ENCODE measurements at places on chromosomes 6 and 20.

DNA sequence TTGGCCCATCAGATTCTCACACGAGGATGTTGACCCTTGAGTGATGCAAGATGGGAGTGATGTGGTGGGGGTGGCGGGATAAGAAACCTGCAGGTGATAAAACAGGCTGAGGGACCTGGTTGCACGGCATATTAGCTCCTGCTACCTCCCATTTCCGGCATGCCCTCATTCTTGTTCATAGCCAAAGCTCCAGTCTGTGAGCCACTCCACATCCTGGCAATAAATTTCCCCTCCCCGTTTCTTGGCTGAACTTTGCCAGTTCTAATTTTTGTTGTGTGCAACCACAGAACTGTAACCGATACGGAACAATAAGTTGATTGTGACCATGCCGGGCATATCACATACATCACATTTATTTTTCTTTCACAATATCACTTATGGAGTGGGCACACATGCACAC is 41.6 kb upstream of the NFATC2 start:
- DNase-seq: no peak

GRCh38 chr20:1855109-1855508 is 40.1 kb upstream of the SIRPA start:
- DNase-seq: no peak

DNA sequence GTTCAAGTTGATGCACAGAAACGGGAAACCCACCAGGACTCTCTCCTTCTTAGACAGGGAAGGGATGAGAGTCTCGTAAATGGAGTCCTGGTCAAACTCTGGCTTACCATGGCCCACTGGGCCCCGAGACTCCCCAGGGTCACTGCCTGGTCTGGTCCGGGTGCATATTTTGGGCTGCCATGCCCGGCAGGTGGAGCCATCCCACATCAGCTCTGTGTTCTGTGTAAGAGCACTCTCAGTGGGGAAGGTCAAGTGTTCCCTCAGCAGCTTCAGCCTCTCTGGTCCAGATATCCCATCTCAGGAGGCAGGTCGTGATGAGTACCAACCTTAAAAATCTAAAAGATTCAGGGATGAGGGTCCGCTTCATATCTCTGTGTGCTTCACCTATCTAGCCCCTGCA is 138.8 kb downstream of the EDN3 start:
- no peak for DNase-seq

DNA sequence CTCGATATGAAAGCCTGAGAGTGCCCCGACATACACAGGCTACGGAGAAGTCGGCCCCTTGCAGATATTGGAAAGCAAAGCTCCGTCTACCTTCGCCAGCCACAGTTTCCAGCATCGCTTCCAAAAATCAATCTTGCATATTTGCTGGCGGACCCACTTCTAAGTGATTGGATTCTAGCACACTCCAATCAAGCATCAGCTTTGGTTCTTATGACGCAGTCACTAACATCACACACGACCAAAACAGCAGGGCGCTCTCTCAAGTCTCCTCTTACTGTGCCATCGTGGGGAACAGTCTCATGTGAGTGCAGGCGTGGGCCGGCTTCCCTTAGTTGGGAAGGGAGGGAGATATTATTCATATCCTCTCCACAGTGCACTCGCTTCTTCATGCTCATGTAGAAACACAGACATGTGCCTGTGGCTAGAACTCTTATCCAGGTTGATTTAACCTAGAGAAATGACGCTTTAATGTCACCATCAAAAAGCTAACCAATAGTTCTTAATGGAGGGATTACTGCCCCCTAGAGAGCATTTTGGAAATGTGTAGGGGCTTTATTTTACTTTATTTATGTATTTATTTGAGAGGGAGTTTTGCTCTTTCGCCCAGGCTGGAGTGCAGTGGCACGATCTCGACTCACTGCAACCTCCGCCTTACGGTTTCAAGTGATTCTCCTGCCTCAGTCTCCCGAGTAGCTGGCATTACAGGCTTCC is 229.8 kb downstream of the SOD2 start:
- DNase-seq: no peak

DNA sequence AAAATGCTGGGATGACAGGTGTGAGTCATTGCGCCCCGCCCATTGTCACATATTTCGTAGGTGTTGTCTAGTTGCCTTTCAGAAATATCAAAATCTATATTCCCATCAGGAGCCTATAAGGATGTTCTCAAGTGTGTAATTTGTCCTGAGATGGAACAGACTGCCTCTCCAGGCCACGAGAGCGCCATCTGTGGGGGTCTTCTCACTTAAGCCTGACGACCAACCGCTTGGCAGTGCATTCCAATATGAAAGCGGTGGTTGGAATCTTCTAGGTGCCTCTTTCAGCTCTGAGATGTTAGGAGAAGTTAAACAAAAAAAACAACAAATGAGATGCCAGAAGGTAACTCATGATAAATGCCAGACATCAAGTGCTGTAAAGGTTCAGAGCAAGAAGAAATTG is 488.5 kb downstream of the QKI start:
- no peak for DNase-seq

DNA sequence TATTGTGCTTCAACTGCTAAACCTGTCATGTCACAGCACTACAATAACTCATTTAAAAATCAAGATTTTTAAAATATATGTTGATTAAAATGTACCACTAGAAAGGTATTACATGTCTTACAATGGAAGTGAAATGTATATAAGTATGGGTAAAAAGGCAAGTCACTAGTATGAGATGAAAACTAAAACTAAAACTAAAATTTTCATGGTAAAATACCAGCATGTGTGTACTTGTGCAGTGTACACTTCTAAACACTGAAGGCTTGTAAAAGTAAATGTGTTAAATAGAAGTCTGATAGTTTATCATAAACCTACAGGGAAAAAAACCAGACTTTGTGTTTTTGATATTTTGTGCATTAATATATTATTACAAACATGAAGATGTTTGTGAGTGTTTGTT is 13.7 kb upstream of the TMEM244 start:
- no peak for DNase-seq

GRCh38 chr20:2879146-2879545 is 5.9 kb downstream of the PTPRA start:
- DNase-seq: peak; percentile 86

GRCh38 chr6:52560462-52560861 is 16.4 kb downstream of the TRAM2 start:
- DNase-seq: no peak

DNA sequence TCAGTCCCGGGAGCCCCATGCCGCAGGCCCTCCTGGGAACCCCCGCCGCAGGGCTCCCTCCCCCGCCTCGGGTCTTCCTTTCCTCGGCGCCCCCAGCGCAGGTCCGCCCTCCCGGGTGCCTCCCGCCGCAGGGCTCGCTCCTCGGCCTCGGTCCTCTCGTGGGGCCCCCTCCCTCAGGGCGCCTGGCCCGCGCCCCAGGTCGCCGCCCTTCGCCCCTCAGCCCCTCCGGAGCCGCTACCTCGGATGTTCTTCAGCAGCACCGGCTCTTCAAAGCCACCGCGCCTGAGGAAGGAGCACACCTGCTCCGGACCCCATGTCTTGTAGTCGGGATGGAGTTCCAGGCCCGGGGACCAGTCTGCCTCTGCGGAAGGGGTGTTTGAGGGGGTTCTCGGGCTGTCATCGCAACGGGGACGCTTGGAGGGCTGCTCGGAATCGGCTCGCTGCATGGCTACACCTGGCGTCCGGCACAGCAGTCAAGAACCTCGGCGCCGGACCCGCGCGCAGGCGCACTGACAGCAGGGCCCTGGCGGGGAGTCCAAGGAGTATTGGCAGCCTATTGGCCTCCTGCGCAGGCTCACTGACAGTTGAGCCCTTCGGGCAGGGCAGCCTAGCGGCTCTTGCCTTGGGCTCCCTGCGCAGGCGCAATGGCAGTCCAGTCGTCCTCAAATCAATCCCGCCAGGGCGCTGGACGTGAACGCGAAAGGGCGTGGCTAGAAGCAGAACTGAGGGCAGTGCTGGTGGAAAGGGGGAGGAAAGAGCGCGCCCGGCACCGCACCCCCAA is at the start of gene SAMHD1:
SAMHD1 (minus strand) TSS at position 511 of the 781 bp plus-strand sequence; CDS start at position 446, 65 bp downstream.
- peak; percentile 98 for DNase-seq

- DNase-seq: peak; percentile 7
Measured at GRCh38 chr6:50720623-50721022, 7.3 kb downstream of the TFAP2D start.

- no peak for DNase-seq
Measured at GRCh38 chr6:84390334-84390733, 162.9 kb upstream of the CEP162 start.

DNA sequence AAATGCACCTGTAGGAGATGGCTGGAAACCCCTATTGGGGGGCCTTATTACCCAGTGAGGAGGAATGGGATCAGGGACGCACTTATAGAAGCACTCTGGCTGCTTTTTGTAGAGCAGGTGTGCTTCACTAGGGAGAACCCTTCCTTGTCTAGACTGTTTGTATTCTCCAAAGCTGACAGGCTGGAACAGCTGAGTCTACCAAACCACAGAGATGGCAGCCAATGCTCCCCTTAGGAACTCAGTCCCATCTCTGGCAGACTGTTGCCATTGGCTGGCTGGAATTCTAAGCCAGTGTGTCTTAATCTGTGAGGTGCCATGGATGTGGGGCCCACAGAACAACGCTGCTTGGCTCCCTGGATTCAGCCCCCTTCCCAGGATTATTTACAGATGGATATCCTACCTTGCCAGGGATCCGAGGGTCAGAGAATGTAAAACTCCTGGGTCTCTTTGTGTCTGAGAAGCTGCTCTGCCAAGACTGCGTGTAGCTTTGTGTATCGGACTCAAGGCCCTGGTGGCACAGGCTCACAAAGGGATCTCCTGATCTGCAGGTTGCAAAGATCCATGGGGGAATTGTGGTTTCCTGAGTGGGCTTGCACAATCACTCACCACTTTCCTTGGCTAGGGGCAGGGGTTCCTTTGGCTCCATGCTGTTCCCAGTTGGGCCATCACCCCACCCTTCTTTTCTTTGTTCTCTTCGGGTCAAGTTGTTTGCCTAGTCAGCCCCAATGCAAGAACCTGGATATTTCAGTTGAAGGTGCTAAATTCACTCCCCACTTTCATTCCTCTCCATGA is 26.1 kb downstream of the C6orf52 start:
- DNase-seq: no peak

- no peak for DNase-seq
Measured at GRCh38 chr6:158384671-158385110, 72.4 kb downstream of the TULP4 start.

DNA sequence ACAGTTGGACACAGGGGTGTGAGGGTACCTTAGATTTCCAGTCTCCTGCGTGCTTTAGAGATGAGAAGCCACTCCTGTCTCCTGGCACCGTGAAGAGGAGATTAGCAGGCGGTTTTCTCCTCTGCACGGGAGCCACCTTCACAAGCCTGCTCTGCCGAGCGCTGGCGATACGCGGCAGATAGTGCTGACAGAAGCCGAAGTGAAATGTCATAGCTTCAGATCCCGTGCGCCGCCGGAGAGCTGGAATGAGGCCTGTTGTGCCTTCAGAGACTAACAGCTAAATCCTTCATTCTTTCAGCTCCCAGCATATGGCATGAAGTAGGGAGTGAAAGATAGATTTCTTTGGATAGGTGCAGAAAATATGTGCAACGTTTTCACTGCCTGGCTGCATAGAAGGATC is 371.0 kb downstream of the TAF4 start:
- no peak for DNase-seq

DNA sequence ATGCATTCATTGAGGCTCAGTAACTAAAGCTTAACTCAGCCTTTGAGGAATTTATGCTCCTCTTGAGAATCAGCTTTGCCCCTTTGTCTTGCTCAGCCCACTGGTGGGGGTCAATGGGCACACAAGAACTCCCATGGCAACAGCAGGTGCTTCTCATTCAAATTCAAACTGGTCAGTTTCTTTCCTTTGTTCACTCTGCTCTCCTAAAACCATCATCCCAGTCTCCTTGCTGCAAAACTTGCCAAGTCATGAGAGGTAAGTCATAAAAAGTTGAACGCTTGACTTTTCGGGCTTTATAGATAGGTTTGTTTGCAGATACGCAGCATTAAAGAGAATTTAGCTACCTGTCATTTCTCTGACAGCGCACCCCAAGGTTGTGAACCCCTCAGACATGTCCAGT is 146.8 kb downstream of the TFAP2A start:
- no peak for DNase-seq

- DNase-seq: peak; percentile 74
Measured at GRCh38 chr6:143426026-143426425, 24.5 kb downstream of the ADAT2 start.

All from fibroblast of skin of abdomen (primary cell).